ENCODE measurements at places on chromosomes 13 and 19.

GRCh38 chr13:105642511-105642958 lies 892.9 kb downstream of the EFNB2 start:
- DNase-seq: no peak

DNA sequence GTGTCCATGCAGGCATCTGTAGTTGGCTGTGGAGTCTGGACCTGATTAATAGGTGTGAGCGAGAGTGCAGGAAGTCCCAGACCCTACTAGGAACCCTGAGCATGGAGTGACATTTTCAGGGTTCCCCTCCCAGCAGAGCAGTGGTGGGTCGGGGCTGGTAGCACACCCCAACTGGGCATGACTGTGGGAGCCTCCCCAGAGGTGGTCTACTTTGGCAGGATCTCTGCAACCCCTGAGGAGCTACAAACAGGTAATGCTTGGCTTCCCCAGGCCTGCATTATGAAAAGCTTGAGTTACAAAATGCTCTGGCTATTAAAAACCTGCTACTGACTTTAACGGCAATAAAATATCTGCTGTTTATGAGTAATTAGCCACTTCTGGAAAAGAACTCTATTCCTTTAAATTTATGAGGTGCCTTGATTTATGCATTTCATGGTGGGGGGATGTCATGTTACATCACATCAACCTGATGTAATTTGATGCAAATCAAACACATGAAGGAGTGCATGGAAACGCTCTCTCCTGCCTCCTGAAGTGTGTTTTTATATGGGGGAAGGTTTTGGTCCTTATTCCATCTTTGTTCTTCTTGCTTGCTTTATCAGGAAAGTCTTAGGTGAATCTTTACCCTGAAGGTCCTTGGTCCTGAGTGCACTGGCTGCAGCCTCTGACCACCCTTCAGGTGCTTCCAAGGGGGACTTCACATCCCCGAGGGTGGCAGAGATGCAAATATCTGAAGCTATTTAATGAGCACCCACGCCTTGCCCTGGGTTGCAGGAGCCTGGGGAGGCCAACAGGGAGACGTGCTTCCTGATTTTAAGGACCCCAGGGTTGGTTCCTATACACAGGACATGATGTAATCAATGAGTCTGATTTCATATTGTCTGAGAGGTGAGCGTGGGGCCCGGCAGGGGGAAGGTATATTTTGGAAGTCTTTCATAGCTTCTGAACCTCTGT lies 54.0 kb downstream of the ZNF536 start:
- no peak for DNase-seq

- DNase-seq: no peak
These were observed 299.2 kb upstream of the KLHL1 start for GRCh38 chr13:70407486-70407885.

GRCh38 chr19:33316541-33317264 lies 14.4 kb upstream of the CEBPA start:
- no peak for DNase-seq

GRCh38 chr13:109192306-109192705 lies 562.9 kb downstream of the MYO16 start:
- DNase-seq: no peak

GRCh38 chr13:75341028-75341427 lies 140.9 kb downstream of the TBC1D4 start:
- DNase-seq: no peak

GRCh38 chr19:3136684-3137055 lies 837 bp downstream of the GNA15 start:
- no peak for DNase-seq

GRCh38 chr13:47119575-47120235 lies 222.9 kb upstream of the HTR2A start:
- no peak for DNase-seq

- no peak for DNase-seq
These were observed 3.6 kb downstream of the FOXO1 start for GRCh38 chr13:40662866-40663265.

DNA sequence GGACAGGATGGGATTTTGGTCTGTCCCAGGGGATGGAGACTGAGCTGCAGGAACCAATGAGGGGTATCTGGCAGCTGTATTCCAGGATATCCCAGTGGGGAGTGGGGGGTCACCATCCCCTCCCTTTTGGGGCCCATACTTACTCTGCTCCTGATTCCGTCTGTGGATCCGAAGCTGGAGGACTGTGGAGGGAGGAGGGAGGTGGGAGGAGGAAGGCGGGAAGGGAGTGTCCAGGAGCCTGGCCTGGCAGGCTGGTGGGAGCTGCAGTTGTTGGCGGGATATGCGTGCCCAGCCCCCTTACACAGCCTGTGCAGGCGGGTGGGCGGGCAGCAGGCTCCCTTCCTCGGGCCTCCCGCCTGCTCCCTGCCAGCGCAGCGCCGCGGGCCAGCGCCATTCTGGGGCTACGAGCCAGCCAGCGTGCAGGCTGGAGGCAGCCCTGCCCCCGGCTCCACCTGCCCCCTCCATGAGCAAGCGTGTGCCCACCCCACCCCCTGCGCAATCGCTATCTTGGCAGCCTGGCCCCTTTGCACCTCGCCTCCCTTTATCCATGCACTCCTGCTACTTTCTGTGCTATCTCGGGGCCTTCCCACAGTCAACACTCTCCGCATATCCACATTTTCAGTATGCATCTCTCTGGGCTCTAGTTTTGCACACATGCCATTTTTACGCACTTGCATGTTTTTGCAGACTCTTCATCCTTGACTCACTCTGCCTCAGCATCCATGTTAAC lies 2.8 kb downstream of the MAMSTR start:
- no peak for DNase-seq

- DNase-seq: no peak
These were observed 992.6 kb downstream of the PCDH9 start for GRCh38 chr13:66237411-66238062.

GRCh38 chr19:507286-508203 lies at the start of gene TPGS1:
Gene TPGS1, plus strand, starts transcription at chr19:507497. Its CDS starts 10 bp downstream, at chr19:507507.
- peak; percentile 91 for DNase-seq

- no peak for DNase-seq
These were observed 228.8 kb downstream of the PCDH9 start for GRCh38 chr13:67001363-67001762.

DNA sequence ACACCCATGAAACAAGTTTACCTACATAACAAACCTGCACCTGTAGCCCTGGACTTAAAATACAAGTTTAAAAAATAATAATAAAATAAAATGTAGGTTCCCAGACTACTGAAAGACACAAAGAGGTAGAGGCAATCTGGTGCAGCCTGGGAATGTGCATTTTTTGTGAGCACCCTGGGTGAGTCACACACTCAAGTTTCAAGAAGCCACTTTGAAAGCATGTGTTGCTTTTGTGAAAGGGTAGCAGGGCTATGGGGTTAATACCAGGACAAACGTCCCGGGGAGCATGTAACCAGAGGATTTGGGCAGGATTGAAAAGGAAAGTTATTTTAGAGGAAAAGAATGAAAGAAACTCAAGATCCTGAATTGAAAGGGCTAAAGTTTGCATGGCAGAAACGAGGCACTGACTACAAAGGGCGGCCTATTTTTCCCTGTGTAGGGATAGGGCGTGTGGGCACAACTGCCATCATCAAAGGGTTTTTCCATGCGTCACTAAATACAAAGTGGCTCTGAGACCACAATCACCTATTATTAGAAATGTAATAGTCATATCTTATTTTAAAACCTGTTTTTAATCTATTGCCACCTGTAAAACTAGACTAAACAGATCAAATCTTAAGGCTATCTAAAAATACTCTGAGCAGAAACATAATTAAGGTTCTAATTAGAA lies 314.9 kb downstream of the COG6 start:
- no peak for DNase-seq

DNA sequence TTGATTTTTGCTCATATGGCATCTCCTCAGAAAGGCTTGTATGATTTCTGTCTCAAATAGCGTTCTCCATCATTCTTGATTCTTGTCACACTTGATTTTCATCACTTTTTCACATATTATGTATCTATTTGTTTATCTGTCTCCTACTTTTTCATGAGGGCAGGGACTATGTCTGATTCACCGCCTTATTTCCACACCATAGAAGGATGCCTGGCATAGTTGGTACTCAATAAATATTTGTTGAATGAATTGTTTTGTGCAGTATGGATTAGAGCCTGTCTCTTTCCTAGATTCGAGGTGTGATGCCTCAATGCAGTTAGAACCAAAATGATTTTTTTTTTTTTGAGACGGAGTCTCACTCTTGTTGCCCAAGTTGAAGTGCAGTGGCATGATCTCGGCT lies 12.1 kb downstream of the SAE1 start:
- no peak for DNase-seq

Data from activated T-cell treated with anti-CD3 and anti-CD28 coated beads, Interleukin-2, amount 50 U/mL, for 24 hours (primary cell).